ENCODE measurements at places on chromosomes 7 and 10. TPM values are rescaled to one million over a fixed set of nuclear protein-coding genes. Genes with fewer than 3 reads are reported as not detected.

Gene GLI3
- polyA plus RNA-seq, result 13.3 TPM

Gene SLC26A3
- polyA plus RNA-seq, result not detected

Gene NOS3
- 12.3 TPM for polyA plus RNA-seq

DNA sequence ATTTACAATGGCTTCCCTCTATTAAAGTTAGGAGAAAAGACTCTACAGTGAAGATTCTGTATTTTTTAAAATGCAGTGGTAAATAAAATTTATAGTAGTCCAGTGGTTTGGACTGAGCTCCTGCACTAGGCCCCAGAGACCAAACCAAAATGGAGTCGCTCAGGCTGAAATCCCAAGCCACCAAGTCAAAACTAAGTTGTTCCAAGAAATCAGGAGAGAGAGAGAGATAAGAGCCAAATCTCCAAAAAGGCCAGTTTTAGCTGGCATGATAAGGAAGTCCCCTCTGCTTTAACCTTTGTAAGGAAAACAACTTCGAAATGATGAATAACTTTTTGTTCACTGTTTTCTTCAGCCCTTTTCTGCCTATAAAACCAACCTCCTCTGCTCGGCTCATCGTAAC is 265.9 kb upstream of the KLF14 start:
- DNase-seq, result no peak

Gene BLNK
- polyA plus RNA-seq, result 36.9 TPM

Data from renal pelvis (tissue), 12 donors.